GM04503 (cell line): ENCODE measurements at places on chromosomes 16 and 17.

GRCh38 chr17:42061646-42062487 is 11.5 kb upstream of the C17orf113 start:
- no peak for DNase-seq

DNA sequence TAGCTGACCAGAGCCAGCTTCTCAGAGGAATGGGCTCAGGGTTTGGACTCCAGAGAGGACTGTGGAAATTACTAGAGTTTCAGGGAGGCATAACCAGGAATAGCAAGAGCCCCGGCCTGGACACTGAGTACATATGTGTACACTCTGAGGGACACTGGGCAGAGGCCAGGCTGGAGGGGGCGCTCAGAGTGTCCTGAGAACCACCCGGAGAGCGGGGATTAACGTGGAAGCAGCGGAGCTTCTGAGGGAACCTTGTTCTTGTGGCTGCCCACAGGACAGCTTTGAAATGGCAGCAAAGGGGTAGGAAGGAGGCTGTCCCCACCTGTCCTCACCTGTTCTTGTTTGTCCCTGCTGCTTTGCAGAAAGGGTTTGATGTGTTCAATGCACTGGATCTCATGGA is 27.8 kb downstream of the PLCD3 start:
- no peak for DNase-seq

- no peak for DNase-seq
Measured at GRCh38 chr16:19499006-19499405, 22.9 kb downstream of the GDE1 start.

GRCh38 chr17:58344047-58344790 is 7.8 kb downstream of the SUPT4H1 start:
- DNase-seq, result no peak

GRCh38 chr16:89549007-89549700 is 11.3 kb upstream of the RPL13 start:
- DNase-seq, result no peak

DNA sequence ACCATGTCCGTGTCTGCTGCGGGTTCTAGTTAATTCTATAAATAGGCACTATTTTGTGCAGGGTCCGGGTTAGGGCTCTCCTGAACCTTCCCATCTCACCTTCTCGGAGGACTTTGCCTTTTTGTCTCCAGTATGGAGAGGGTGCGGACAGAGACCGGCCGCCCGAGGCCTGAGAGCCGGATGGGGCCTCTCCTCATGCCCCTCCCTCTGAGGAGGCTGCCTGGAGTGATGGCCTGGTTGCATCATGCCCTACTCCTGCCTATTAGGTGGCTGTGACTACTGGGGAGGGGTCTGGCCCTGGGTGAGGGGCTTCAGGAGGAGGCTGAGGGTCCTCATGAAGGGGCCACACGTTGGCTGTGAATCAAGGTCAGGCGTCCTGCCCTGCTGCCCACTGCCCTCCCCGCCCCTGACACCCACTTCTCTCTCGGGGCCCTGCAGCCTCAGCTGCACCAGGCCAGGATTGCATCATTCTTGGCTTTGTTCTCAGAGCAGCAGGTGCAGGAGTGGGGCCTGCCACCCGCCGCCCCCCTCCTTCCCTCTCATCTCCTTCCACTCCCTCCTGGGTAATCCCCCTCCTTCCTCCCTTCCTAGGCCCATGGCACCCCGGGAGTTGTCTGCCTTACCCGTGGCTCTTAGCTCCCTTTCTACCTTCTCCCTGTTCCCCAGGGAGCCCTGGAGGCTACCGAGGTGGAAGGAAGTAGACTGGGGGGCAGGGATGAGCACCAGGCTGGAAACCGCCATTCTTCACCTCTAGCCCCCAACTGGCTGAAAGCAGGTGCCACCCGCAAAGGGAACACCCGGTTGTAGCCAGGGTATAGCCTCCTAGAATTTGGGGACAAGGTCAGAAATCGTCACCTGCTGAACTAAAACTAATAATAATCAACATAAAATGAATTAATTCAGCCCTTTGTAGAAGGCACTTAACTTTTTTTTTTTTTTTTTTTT is 12.7 kb upstream of the ARHGAP23 start:
- no peak for DNase-seq

DNA sequence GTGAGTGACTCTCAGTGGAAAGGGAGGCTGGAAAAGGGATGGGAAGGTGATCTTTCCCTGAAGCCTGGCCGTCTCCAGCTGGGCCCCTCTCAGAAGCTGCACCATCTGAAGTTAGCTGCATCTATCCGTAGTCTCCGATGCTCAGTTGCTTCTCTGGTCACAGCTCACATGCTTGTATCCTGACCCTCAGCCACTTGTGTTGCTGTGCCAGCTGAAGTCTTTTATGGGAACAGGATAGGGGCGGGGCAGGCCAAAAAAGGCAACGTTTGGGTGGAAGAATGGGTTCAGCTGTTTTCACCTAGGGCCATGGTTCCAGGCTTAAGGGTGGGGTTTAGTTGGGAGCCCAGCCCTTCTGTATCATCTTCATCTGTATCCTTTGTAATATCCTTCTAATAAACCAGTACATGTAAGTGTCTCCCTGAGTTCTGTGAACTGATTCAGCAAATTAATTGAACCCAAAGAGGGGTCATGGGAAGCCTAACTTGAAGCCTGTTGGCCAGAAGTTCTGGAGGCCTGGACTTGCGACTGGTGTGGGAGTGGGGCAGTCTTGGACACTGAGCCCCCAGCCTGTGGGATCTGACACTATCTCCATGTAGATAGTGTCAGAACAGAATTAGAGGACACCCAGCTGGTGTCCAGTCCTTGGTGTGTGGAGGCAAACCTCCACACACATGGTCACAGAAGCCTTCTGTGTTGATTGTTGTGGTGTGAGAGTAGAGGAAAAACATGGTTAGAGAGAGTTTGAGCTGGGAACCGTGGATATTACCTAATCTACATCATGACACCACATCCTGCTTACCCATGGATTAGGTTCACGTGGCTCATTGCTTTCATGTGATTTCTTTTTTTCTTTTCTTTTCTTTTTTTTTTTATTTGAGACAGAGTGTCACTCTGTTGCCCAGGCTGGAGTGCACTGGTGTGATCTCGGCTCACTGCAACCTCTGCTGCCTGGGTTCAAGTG is 49.3 kb upstream of the FBXO47 start:
- DNase-seq, result no peak
